ENCODE measurements at places on chromosomes 5 and 9.

DNA sequence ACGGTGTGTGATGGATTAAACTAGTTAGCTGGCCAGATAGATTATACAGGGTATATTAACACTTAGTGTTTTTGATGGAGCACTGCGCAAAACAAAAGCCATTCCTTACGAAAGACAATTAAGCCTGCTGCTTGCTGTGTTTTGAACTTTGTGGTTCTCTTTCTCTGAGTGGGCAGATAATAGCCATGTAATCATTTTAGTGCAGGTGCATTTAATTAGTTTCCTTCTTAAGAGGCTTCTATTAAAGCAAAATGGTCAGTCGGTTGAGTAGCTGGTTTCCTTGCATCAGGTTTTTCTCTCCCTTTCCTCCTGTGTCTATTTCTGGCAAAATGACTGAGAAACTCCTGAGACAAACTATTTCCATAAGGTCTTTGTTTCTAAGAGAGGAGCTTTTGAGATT lies 512.5 kb downstream of the DMAC1 start:
- no peak for DNase-seq

- peak; percentile 45 for DNase-seq
Measured at GRCh38 chr9:95004411-95005277, 278.1 kb downstream of the AOPEP start.

GRCh38 chr5:103234239-103234975 lies 24.2 kb upstream of the MACIR start:
- no peak for DNase-seq

- DNase-seq = no peak
Measured at GRCh38 chr5:170493028-170493820, 10.6 kb upstream of the KCNIP1 start.

DNA sequence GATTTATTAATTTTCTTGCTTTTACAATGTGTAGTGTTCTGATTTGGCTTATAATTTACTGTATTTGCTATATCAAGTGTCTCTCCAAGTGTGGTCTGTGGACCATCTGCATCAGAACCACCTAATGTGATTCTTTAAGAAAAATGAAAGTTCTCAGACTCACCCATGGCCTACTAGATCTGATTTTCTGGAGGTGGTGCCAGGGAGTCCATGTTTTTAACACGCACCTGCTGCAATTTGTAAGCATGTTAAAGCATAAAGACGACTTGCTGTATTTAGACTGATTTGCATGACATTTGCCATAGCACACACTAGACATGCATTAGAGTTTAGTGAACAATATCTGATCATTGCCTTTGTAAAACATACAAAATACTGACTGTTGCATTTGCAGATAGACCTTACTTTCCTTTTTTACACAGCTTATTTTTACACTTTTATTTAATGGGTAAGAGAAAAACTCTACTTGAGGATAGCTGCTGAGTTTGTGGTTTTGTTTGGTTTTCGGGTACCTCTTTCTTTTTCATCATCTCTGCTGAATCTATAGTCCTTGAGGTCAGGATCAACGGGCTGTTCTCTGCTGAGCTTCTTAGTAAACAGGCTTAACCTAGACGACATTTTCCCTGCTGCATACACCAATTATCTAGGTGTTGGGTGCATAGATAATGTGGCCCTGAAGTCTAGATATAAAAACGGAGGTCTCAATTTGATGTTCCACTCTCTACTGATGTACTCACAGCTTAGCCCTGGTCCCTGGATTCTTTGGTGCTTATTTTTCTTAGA lies 138.0 kb upstream of the ZNF366 start:
- no peak for DNase-seq

GRCh38 chr5:43010935-43011315 lies 29.2 kb downstream of the ANXA2R start:
- DNase-seq = peak; percentile 37

DNA sequence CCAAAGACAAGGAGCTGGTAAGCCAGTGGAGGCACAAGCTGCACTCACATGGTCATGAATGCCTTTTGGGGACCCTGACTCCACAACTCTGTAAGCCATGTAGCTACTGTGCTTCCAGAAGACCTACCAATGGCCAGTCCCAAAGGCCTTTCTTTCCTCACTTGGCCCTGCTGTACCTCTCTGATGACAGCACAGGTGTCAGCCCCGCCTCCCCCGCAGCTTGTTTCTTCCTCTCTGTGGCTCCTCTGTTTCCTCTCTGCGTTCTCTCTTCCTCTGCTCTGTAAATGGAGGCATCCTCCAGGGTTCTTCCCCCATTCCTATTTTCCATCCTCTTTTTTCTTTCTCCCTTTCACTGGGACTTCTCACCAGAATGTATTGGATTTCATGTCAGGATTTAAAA lies 26.7 kb downstream of the SH3TC2 start:
- DNase-seq = no peak

DNA sequence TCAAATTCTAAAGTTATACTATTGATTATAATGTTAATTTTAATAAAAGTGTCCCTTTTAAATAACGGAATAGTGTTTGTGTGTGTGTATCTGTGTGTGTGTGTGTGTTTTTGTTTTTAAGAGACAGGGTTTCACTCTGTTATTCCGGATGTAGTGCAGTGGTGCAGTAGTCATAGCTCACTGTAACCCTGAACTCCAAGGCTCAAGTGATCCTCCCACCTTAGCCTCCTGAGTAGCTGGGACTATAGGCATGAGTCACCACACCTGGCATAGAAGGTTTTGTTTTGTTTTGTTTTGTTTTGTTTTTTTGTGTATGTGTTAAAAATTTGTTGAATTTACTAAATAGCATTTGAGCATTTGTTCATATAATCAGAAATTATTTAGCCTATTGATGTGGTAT lies 64.6 kb downstream of the YTHDC2 start:
- DNase-seq = no peak

DNA sequence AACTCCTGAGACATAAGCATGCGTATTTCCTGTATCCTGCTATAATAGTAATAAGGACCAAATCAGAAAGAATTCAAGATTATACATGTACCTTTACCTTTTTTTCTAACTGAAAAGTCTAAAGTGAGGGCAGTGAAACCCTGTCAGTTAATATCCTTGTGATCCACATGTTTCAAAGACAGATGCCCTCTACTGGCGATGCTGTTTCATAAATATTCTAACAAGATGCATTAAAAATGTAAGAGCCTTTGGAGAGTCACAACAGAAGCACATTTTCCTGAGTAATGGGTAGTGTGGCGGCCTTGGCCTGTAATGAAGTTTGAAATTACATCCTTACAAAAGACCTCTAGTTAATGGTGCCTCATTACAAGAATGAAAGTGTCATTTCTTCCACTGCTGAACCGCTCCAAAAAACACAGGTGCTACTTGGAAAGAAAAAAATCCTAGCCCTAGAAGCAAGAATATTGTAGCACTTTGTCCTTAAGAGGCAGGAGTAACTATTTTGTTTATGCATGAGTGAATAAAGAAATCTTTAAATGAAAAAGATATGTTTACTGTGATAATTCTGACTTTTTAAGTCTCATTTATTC lies 232.6 kb downstream of the EPB41L4A start:
- DNase-seq = peak; percentile 31

DNA sequence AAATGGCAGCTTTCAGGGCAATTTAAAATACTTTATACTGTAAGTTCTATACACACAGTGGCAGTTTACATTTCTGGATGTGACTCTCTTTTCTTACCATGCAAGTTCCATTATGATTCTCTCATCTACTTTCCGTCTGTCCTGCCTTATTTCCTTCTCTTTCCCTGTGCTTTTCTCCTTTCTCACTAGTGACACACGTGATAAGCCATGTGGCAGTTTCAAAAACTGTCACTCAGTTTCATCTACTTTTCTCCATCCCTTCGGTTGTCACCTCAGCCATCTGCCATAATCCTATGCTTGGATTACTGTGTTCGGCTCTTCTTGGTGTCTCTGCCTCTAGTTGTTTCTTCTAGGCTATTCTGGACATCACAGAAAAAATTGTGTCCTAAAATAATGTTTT lies 46.8 kb upstream of the ATG10 start:
- DNase-seq = no peak

DNA sequence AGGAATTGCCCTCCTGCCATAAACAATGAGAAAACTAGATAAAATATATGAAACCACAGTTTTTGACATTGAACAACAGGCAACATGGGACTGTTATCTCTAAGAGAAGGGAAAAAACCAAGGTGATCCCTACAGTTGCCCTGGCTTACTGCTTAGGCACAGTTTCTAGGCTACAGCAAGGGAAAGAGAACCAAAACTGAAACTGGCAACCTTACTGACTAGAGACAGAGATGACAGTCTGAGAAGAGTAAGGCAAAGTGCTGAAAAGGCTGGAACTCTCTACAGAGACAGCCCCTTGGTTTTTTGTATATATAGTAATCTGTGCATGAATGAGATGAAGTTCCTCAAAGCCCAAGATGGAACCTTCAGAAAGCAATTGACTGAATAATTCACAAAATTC lies 36.2 kb upstream of the REEP2 start:
- DNase-seq = no peak

Data from NCI-H2171 treated with DMSO at 0.1 percent for 48 hours (cell line).